ENCODE measurements at places on chromosomes 2 and 18.
A peak's percentile ranks its signal among the peaks of the same experiment; 100 is the strongest.

GRCh38 chr2:104528101-104528500 lies 325.8 kb upstream of the POU3F3 start:
- no peak for DNase-seq

GRCh38 chr2:118249531-118249930 lies 161.3 kb downstream of the INSIG2 start:
- peak; percentile 77 for DNase-seq

- DNase-seq, result peak; percentile 49
Observed at GRCh38 chr18:59446012-59446411, 86.9 kb upstream of the LMAN1 start.

DNA sequence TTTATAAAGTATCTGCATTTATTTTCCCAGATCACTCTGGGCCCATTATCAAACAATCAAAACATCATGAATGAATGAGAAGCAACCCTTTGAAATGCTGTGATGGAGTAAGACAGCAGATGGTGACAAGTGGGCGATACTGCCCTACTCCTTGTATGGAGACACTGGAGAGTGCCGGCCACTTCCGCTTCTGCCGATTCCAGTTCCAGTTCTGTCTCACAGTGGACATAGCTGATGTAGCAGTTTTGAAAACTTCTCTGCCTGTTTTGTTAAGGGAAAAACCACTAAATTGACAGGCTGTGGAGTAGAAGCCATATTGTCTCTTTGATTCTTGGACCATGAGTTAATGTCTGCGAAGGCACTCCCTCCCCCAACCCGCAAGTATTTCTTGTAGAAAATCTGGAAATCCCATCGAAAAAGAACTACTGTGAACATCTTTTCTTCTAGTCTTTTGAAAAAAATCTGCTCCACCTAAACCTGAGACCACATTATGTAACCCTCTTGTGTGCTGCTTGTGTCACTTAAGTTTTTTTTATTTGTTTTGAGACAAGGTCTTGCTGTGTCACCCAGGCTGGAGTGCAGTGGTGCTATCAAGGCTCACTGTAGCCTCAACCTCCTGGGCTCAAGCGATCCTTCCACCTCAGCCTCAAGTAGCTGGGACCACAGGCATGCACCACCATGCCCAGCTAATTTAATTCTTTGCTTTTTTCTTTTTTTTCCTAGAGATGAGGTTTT lies 133.5 kb downstream of the TANC1 start:
- DNase-seq, result no peak
